ENCODE measurements at places on chromosomes 2 and 18.

DNA sequence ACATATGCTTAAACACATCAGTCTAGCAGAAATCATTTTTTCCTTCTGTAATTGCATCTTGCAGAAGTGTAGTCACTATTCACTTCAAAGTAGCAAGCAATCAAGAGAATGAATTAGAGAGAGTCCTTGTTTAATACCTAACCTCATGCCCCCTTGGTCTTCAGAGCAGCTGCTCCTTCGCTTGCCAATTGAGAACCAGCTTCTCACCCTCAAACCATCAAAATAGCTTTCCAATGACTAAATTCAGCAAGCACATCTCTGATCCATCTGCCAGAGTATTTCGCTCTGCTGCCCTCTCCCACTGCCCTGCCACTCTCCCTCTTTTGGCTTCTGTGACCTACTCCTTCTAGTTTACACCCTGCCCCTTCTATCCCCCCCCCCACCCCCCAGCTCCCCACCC is 120.7 kb upstream of the AGAP1 start:
- DNase-seq, result no peak

DNA sequence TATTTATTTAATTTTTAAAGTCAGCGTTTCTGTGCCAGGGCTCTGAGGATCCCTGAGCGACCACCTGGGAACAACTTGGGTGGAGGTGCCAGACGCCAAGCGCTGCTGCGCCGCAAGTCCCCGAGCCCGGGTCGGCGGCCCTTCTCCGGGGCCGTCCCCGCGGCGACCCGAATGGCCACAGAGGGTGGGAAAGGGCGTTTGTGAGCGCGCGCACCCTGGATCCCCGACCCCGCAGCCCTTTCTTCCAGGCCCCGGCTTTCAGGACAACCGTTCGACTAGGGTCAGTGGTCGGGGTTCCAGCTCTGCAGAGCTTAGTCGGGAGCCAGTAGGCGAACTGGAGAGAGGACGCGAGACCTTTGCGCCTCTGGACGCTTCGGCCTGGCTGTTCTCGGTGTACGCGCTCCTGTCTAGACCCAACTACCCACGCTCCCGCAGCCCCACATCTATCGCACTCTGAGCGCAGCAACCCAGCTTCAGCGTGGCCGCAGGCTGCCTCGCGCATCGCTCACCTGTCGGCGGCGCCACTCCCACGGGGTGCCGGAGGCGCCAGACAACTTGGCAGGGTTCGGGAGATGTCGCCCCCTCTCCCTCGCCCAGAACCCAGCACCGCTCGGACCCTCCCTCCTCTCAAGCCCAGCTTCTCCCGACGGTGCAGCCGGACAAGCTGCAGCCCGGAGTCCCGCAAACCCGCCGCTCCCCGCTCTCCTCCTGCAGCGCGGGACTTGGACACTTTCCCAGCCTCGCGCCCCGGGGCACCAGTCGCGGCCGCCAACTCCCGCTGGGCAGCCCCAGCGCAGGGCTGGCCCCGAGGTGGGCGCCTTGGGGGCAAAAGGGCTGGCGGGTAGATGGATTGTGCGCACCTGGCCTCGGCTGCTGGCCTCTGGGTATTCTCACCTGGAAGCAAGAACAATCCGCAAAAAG is 758 bp downstream of the LYPD1 start:
- no peak for DNase-seq

GRCh38 chr2:145841973-145842372 is 1322.1 kb upstream of the ZEB2 start:
- DNase-seq, result no peak

GRCh38 chr2:71849111-71849510 is 298.6 kb downstream of the CYP26B1 start:
- no peak for DNase-seq

- no peak for DNase-seq
Observed at GRCh38 chr18:56795381-56795780, 144.2 kb downstream of the WDR7 start.

DNA sequence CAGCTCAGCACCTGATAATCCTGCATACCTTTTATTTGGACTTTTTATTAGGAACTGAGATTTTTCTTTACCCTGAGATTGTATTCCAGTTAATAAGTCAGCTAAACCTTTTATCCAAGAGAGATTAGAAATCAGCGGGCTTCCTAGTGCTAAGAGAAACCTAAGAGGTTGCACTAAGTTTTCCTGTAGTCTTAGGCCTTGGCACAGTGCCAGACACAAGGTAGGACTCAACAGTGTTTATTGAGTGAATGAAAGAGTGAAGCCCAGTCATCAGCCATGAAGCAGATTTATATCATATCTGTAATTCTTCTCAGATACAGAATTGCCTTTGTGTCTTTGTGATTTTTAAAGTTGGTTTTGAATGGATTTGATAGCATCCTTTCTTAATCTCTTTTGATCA is 13.6 kb downstream of the OTX1 start:
- no peak for DNase-seq

DNA sequence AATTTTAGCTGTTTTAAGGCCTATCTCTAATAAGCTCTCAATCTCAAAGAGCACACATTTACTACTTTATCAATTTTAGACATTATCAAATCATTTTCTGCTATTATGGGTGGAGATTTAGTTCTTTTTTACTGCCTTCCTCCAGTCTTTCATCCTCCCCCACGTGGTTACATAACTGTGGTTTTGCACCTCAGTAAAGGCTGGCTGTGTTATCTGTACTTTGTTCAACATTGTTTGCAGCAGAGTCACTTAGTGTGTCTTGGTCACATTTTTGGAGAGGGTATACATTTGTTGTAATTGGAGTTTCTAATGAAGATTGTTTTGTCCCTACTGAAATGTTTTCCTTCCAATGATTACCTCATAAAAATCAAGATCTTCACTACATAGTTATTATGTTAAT is 549.6 kb upstream of the CELF4 start:
- DNase-seq, result no peak

- no peak for DNase-seq
Observed at GRCh38 chr2:96817882-96818281, 1.8 kb downstream of the CNNM3 start.

GRCh38 chr18:60784161-60784560 is 411.6 kb upstream of the MC4R start:
- no peak for DNase-seq

DNA sequence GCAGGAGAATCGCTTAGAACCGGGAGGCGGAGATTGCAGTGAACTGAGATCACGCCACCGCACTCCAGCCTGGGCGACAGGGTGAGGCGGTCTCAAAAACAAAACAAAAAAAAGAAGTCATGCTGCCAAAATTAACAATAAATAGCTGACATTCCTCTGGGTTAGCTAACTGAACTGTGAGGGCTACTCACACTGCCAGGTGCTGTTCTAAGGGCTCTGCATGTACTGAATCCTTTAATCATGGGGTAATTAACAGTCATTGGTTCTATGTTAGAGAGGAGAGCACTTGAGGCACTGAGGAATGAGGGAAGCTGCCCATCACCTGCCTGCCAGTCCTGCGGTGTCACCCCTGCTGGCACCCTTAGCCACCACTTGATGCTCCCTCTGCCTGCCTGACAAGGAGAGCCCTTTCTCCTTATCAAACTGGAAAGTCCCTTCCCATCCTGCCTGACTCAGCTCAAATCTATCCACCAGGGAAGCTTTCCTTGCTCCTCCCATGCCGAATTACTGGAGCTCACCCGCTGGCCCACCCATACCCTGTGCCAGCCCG is 73.0 kb upstream of the RIOK3 start:
- DNase-seq, result no peak

GRCh38 chr2:214560176-214560575 is 149.3 kb downstream of the VWC2L start:
- DNase-seq, result no peak

- DNase-seq, result no peak
Observed at GRCh38 chr18:47809420-47809819, 121.0 kb downstream of the SMAD2 start.

DNA sequence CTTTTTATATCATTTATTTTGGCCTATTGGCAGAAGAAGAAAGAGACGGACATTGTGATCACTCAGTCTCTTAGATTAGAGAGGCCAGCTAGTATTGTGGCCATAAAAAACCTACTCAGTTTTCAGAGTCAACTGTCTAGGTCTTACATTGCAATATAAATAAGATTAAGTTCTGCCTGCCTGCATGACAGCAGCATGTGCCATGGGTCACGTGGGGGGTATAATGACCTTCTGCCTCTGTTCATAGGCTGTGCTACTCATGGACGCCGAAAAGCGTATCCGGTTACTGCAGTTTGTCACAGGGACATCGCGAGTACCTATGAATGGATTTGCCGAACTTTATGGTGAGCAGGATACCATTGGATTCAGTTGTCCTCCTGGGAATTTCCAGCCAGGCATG is 238.5 kb downstream of the ALPK2 start:
- no peak for DNase-seq

DNA sequence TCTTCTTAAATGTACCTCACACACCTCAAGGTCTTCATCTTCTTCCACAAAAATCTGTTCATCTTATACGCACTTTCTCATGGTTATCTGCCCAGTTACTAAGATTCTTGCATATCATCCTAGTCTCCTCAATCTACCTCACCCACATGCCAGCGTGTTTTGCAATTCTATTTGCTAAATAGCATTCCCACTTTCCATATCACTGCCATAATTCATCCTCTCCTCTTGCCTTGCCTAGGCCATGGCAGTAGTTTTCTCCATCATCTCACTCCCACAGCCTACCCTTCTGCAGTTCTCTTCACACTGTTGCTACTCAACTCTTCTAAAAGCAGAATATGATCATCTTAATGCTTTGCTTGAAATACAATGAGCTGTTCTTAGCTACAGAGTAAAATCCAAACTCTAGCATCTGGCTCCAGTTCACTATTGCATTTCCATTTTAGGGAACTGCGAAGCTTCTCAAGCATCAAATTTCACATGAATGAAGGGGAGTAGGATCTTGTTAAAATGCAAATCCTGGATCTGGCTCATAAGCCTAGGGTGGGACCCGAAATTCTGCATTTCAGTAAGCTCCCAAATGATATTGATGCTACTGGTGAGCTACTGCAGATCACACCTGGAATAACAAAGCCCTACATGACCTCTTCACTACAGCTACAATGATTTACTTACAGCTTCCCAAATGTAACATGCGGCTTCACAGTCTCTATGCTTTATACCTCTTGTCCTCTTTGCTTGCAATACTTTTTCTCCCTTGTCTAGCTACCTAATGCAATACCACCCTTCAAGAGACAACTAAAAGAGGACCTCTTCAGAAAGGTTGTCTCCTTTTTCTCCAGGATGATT is 293.9 kb downstream of the SATB2 start:
- DNase-seq, result no peak

- DNase-seq, result no peak
Observed at GRCh38 chr2:29397039-29397438, 281.8 kb downstream of the CLIP4 start.

GRCh38 chr2:60811491-60812375 is 55.7 kb downstream of the PAPOLG start:
- DNase-seq, result peak; percentile 38

DNA sequence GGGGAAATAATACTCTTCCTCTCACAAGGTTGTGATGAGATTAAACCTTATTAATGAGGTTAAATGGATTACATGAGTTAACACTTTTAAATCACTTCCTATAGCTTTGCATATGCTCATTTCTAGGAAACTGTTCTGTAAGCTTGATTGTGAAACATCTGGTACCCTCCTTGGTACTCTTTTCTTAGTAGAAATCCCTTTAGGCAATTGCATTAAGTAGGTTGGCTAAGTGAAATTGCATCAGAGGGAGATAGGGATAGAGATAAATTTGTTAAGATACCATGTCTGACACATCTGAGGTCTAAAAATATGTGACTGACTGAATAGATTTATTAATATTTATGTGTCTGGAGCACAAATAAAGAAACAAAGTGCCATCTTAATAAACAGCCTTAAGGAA is 275.9 kb upstream of the MAP2 start:
- DNase-seq, result no peak

GRCh38 chr2:76268902-76269620 is 558.3 kb upstream of the GCFC2 start:
- no peak for DNase-seq

DNA sequence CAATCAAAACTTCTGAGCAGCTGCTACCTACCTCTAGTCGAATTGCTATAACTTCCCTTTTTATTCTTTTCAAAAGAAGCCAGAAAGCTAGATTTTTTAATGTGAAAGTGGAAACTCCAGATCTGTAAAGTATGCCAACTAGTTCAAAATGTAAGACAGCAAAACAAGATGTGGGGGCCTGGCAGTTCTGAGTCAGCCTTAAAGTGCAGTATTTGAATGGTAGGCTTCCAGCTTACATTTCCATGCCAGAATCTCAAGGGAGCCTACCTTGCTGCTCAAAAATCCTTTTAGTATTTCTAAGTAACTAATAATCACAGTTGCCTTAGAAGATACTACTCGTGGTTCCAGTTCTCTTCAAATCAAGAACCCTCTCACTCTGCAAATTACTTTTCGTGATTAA is 1288.7 kb downstream of the LRP1B start:
- no peak for DNase-seq

DNA sequence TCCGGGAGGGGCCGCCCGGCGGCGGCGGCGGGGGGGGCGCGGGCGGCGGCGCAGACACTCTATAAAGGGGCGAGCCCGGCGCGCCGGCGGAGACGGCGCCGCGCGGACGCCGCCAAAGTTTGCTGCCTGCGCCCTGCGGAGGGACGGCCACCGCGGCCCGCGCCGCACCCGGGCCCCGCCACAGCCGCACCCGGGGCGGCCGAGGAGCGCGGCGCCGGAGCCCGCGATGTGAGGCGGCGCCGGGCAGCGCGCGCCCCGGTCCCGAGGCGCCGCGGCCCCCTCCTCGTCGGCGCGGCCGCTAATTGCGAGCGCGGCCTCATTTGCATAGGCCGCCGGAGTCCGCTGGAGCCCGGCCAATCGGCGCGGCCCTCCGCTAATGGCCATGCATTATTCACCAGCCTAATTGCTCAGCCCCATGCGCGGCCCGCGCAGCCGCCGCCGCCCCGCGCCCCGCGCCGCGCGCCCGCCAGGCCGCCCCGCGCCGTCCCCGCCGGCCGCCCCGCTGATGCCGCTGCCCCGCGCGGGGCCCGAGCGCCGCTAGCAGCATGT is at the start of gene SALL3:
Gene SALL3 (plus strand): TSS at position 89 of the 549 bp plus-strand sequence. CDS start 457 bp downstream, at position 546.
- no peak for DNase-seq

GRCh38 chr2:219492575-219492974 is 6.1 kb upstream of the GMPPA start:
- no peak for DNase-seq

DNA sequence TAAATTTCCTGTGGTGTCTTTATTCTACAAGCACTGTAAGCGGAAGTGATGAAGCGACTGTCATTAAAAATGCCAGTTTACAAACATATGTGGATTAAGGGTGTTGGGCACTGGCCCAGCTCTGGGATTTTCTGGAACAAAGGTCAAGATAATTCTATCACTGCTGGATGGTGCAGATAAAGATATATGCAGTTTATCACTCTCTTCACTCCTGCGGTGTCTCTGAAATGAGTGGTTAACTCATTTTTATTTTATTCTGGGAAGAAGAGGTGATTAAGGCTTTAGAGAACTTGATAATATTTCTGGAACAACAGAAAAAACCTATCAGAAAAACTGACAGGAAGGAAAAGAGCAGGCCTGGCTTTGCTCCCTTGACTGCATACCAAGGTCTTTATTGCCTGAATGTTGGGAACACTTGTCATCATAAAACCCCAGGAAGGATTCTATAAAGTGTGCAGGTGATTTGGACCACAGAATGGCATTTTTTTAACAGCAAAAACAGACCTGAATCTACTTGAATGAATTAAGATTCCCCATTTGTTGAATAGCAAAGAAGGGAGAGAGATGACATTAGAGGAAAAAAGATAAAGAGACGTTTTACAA is 32.4 kb downstream of the ABCB11 start:
- DNase-seq, result no peak

- no peak for DNase-seq
Observed at GRCh38 chr2:64605026-64605471, 48.7 kb downstream of the SERTAD2 start.

Data from activated CD8-positive, alpha-beta memory T cell treated with anti-CD3 and anti-CD28 coated beads for 24 hours (primary cell).